ENCODE measurements at places on chromosomes 6 and 20.

DNA sequence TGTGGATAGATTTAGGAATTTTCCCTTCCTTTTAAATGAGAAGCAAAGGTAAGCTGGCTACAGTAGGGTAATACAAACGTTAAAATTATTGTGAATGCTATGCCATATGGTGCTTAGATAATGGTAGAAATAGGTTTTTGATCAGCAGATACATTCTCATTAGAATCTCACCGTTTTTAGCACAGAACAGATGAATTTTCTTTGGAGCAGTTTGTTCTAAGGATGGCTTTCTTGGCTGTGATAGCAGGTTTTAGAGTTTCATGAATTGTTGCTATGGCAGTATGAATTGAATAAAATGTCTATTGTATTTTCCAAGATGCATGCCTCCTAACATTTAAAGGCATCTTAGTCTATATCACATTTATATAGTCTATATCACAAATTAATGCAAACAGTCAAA, 1394.5 kb downstream of the EPHA7 start:
- DNase-seq = no peak

GRCh38 chr6:136503303-136504029, 46.8 kb downstream of the MAP7 start:
- DNase-seq = no peak

- no peak for DNase-seq
Observed at GRCh38 chr20:44643596-44644229, 7.8 kb downstream of the ADA start.

- no peak for DNase-seq
Observed at GRCh38 chr6:24425091-24425490, 22.4 kb downstream of the MRS2 start.

DNA sequence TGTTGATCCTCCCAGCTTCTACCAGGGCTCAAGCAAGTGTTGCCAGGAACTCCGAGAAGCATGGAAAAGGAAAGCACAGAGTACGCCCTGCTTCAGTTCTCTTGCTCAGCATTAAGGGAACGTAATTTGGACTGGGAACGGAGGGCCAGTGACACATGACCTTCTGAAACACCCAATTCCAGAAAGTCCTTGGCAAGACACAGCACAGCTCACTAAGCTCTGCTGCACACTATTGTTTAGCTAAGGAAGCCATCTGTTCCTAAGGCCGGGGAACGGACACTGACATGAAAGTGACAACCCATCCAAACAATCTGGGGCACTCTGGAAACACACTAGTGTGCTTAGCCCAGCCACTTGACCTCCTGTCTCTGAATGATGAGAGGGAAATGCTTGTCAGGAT, 56.9 kb upstream of the NXT1 start:
- DNase-seq = no peak

- no peak for DNase-seq
Observed at GRCh38 chr6:5730585-5731263, 276.0 kb downstream of the NRN1 start.

DNA sequence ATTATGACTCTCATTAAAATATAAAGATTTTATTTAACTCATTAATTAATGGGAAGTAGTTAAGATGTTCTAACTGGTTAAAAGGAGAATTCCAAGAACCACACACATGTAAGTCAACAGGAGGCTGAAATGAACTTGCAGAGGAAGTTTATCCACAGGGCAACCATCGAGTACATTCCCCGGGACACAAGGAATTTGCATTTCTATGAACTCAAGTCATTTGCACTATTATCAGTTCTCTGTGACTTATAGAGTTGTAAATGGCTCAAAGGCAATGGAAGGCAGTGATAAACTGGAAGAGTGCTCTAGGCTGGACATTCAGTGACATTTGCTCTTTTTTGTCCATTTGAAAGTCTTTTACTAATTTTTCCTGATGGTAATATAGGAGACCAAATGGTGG, 97.4 kb downstream of the SNX5 start:
- no peak for DNase-seq

- peak; percentile 52 for DNase-seq
Observed at GRCh38 chr6:68559070-68559469, 76.0 kb upstream of the ADGRB3 start.

DNA sequence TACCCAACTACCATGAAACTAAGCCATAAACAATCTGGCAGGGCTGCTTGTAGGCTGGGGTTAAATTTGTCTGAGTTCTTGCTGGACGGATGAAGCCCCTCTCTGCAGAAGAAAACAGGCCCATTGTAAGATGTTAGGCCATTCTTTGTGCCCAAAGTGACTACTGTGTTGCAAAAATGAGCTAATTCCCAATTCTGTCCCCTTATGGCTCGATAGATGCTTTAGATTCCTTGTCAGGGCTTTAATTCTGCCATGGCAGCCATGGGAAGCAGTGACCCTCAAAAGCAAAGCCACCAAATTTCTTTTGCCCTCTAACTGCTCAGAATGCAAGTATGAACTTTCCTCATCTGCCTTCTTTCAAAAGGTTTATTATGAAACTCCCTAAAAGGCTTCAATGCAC, 45.2 kb downstream of the LAMA4 start:
- DNase-seq = no peak

- no peak for DNase-seq
Observed at GRCh38 chr6:109051301-109052017, 43.2 kb downstream of the SESN1 start.

DNA sequence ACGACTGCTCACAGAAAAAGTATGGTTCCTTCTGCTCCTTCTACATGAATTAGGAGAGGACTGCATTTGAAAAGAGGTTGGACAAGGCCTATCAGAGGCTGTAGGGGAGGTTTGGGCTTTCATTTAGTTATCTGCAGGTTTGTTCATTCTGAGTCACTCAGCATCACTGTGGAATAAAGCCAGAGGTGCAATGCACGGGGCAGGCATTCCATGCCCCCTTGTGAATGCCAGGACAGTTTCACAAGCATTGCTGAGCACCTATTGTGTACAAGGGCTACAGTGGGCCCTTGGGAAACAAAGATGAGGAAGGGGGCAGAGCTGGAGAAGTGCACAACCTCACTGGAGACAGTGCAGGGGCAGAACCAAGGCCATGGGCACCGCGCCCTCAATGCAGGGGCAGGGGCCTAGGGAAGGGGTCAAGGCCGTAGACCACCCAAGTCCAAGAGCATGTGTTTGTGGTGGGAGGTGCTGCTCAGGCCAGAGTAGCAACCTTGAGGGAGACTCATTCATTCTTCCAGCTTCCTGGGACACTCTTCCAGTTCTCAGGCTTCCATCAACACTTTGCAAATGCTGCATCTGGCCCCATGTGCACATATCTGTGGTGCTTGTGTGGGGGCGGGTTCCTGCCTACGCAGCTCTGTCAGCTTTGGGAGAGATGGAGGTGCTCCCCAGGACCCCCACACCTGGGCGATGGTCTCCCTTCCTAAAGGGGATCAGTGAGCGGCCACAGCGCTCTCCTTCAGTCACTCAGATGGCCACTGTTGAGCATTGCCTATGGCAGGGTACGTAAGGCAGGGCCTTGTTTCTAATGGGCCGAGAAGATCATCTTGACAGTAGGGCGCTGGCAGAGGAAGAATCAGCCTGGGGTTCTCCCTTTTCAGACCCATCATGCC, 204.5 kb downstream of the SYNDIG1 start:
- no peak for DNase-seq

DNA sequence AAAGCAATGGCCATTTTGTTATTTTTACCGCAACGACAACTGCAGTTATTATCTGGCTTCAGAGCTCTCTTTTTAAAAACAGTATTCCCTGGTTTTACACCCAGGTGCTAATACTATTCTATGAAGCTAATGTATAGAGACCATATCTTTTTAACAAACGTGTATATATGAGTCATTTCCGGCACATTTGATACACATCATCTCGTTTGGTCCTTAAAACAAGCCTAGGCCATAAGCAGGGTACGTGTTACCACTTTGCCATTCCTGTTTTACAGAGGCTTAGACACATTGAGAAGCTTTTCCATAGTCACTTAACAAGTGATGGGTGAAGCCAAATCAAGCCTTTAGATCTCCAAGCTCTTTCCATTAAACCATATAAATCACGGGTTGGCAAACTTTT, 5.5 kb downstream of the TRAF3IP2 start:
- DNase-seq = no peak

- DNase-seq = no peak
Observed at GRCh38 chr20:21681922-21682318, 23.5 kb upstream of the PAX1 start.

- DNase-seq = no peak
Observed at GRCh38 chr6:89073014-89073620, 7.4 kb upstream of the PNRC1 start.

DNA sequence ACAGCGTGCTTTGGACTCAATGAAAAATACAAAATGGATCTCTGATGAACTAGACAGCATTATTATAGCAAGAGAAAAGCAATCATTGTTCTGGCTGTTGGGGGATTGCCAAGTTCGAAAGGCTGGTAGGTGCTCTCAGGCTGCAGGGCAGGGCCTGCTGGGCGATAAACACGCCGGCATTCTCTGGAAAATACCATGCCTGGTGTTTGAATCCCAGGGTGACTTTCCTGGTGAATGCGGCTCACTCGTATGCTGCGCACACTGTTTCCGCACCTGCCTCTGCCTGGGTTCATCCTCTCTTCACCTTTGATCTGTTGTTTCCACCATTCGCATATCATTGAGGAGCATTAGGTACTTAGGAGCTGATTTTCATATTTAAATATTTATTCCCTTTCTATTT, 37.4 kb downstream of the GCNT2 start:
- DNase-seq = no peak

DNA sequence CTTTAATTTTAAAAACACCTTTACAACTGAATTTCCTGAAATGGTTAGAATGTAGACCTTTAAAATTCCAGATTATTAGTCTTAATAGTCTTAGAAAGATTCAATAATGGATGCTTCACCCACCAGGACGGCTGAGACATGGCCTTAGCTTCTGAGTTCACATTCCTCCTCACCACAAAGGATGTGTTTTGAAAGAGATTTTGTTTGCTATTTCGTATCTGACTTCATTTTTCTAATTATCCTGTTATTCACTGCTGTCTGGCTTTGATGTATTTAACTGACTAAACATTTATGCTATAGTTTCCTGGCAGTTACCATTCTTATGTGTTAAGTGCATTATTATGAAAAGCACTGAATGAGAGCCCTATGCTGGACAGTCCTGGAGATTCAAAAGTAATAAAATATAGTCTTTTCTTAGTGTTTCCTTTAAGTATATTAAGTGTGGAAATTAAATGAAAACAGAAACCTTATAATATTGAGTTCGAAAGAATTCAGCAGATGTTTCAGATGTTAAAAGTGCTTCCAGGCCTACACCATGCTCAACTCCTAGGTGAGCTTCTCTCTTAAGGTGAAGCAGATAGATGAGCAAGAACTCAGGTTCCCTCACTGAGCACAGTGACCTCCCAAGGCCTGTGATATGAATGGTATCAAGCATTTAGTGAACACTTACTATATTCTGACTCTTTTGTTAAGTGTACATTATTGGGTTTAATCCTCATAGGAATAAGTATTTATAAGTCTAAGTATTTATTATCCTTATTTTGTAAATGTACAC, 40.3 kb downstream of the MAP3K4 start:
- no peak for DNase-seq

- no peak for DNase-seq
Observed at GRCh38 chr6:609905-610304, 47.0 kb downstream of the HUS1B start.

DNA sequence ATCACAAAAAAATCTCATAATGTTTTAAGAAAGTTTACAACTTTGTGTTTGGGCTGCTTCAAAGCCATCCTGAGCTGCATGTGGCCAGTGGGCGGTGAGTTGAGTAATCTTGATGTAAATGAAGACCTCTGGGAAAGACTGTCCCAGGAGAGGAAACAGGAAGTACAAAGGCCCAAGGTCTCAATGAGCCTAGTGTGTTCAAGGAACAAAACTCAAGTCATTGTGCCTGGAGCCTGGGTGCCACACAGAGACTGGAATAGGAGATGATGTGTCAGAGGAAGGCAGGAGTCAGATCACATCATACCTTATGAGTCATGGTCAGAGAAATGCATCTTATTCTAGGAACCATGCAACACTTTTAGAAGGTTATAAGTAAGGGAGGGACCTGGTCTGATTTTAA, 51.5 kb downstream of the COL19A1 start:
- DNase-seq = no peak

GRCh38 chr6:103797738-103798137, 1062.0 kb downstream of the HACE1 start:
- DNase-seq = peak; percentile 8

DNA sequence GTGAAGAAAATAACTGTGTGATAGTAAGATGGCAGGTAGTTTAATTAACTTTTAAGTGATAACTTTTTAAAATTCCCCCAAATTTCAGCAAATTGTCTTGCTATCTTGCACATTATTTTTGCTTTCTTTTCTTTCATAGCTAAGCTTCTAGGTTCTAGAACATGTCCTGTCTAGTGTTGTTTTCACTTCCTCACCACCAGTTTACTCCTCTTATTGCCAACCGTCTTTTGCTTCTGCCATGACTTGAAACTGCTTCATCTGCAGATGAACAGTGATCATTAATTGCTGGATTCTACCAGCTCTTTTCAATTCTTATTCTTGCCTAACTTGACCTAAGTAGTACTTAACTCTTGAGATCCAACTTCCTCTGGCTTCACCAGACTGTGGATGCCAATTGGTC, 137.8 kb downstream of the CENPW start:
- DNase-seq = no peak

DNA sequence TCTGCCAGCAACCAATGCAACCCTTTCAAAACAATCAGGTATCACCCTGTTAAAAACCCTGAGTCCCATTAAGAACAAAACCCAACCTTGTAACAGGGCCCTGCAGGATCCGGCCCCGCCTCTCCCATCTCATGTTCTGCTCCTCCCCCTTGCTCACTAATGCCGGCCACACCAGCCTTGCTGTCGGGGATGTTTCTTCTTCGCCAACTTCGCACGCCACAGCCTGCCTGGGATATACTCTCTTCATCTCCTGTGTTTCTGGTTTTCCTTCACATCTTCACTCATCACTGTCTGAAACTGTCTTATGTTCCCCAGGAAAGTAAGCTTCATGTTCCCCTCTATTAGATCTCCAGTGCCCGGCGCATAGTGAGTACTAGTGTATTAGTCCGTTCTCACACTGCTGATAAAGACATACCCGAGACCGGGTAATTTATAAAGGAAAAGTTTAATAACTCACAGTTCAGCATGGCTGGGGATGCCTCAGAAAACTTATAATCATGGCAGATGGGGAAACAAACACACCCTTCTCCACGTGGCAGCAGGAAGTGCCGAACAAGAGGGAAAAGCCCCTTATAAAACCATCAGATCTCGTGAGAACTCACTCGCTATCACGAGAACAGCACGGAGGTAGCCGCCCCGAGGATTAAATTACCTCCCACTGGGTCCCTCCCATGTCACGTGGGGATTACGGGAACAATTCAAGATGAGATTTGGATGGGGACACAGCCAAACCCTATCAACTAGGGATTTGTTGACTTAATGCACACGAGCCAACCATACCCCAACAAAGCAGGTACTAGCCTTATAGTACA, 5.1 kb downstream of the TP53RK start:
- no peak for DNase-seq
